ENCODE measurements at places on chromosomes 12 and 14.

GRCh38 chr12:113096675-113097461 lies 38.7 kb downstream of the RASAL1 start:
- no peak for DNase-seq

GRCh38 chr12:5626151-5626550 lies 194.2 kb downstream of the NTF3 start:
- no peak for DNase-seq

DNA sequence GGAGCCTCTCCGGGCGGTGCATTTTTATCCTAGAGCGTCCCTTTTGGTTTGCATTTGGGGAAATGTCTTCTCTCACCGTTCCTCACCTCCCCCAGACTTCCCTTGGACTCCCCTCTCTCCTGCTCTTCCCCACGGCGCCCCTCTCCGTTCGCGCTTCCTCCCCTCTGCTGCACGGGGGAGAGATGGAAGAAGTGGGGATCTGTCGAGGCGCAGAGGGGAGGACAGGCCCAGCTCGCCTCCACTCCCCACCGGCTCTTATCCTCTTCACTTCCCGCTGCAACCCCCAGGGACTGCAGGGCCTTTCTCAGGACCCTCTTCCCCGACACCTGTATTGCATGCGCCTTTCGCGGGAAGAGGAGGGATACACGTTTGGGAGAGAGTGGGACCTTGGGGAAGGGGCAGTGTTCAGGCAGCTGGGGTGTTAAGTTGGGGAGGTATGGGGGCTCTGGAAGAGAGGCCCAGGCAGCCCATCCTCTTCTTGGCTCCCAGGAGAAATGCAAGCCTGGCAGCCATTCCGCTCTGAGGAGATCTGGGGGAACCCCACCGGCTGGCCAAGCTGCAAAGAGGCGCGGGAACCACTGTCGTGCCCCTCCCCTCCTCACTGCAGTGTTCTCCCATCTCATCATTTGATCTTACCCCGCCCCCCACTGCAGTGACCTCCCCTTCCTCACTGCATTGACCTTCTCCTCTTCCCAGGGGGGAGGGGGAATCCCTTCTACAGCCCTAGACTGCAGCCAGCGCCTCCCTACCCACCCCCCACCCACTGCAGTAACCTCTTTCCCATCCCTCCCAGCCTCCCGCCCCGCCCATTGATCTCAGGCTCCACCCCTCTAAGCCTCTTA lies 788 bp downstream of the ENO2 start:
- DNase-seq: peak; percentile 89

DNA sequence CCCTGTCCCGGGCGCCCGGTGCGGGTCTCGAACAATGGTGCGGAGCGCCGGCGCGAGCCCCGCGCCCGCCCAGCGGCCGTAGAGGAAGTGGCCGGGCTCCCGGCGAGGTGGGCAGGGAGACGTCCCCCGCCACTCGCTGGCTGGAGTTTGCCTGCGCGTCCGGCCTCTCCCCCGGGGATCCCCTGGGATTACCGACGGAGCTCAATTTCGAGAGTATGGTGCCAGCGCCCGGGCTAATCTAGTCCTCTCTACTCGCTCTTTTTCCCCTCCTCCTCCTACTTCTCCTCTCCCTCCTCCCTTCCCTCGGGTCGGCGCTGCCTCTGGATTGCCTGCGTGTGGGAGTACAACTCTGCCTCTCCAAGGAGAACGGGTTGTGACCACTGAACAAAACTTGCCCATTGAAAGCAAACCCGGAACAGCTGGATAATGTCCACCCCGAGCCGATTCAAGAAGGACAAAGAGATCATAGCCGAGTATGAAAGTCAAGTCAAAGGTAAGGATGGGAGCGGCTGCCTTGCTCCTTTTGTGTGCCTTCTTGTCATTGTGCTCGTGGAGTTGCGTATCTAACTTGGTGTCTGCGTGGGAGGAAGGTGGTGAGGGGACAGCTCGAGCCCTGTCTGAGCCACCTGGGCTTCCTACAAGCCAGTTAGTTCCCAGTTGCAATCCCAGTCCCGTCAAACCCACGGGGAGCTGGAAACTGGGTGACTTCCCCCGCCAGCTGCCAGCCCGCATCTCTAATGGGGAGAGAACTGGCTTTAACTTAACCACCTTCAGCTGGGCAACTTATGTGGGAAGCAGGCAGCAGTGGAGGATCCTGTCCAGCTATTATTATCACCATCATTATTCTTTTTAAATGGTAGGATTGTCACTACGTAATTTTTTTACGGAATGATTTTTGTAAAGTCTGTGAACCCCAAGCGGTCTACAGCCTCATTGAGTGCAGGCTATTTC lies at the start of gene SRGAP1:
SRGAP1 (plus strand) TSS at position 310 of the 951 bp plus-strand sequence; CDS start at position 427, 117 bp downstream.
- peak; percentile 48 for DNase-seq

GRCh38 chr12:11014234-11014633 lies 8.2 kb downstream of the TAS2R19 start:
- DNase-seq: no peak

DNA sequence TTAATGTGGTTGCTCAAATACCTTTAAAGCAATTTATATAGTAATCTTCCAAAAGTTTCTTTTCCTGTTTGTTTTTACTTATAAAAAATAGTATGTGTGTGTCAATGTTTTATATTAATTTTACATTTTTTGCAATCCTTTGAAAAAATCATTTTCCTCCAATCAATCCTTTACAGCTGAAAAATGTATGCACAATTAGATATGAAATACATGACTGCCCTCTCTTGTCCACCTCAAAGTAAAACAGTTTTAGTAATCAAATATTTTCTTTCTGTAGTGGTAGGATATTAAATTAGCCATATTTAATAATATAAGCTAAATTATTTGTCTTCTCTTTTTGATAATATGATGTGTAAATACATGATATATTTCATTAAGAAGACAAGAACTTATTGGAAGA lies 269.9 kb downstream of the ADAMTS20 start:
- no peak for DNase-seq

GRCh38 chr12:52279422-52280318 lies 5.2 kb downstream of the KRT86 start:
- no peak for DNase-seq

- DNase-seq: no peak
These were observed 17.5 kb downstream of the RAD51B start for GRCh38 chr14:67837011-67837624.

GRCh38 chr14:24690492-24690891 lies 56.5 kb upstream of the GZMB start:
- no peak for DNase-seq

DNA sequence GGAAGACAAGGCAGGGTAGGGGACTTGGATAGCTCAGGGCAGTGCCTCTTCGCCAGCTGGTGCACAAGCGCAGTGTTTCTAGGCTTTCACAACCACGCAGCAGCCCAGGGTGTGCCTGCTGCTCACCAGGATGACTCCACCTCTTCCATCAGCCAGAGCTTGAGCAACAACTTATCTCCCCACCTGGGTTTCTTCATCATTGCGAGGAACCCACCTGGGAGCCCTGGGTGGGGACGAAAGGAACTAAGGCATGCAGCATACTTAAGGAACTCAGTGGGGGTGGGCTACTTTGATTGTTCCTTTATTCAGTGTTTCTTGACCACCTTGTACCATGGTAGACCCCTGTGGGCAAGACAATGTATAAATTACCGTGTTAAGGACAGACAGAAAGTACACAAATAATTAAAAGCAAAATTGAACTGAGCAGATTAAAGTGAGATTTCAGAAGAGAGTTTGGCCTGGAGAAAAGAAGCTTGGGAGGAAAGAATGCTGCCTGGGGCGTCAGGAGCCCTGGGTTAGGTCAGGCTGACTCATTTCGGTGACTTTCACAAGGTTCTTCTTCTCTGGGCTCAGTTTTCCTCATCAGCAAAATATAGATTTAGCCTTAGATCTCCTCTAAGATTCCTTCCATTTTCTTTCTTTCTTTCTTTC lies 22.9 kb downstream of the KRT18 start:
- DNase-seq: peak; percentile 22

DNA sequence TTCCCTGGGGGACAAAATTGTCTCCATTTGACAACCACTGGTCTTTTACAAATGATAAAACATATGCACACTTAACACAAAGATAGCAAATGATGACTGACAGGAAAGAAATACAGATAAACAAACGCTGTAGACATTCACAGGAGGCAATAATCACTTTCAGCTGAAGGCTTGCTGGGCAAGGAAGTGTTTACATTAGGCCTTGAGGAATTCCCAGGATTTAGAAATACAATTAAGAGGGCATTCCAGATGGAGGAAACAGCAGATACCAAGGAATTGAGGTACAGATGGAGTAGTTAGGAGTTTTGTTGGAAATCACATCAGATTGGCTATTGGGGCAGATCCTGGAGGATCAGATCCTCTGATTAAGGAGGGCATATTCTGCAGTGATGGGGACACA lies 93.9 kb downstream of the DYRK2 start:
- no peak for DNase-seq

- peak; percentile 89 for DNase-seq
These were observed 261 bp upstream of the RNU7-1 start for GRCh38 chr12:6943389-6943721.
